ENCODE measurements at places on chromosomes 16 and 17.

DNA sequence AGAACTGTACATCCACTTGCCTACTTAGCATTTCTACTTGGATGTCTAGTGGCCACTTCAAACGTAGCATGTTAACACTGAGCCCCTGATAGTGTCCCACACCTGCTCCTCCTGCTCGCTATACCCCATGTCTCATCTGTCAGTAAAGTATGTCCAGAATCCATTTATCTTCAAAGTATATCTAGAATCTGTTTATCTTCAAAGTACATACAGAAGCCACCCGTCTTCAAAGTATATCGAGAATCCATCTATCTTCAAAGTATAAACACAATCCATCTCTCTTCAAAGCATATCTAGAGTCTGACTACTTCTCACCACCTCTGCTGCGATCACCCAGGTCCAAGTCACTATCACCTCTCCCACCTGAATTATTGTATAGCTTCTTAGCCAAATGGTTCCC, 43.8 kb downstream of the MYO1D start:
- DNase-seq: no peak

DNA sequence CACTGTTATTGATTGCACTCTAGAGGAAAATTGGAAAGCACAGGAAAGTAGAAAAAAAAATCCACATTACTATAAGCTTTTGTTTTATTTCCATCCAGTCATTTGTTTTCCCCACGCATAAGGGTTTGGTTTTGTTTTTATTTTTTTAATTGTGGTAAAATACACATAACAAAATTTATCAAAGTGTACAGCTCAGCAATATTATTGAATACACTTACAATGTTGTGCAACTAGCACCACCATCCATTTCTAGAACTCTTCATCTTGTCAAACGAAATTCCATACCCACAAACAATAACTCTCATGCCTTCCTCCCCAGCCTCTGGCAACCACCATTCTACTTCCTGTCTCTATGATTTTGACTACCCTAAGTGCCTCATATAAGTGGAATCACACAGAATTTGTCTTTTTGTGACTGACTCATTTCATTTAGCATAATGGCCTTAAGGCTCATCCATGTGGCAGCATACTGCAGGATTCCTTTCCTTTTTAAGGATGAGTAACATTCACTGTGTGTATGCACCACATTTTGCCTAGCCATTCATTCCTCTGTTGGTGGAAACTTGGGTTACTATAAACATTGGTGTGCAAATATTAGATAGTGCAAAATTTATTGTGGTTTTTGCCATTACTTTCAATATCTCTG, 11.1 kb downstream of the SPPL2C start:
- no peak for DNase-seq

DNA sequence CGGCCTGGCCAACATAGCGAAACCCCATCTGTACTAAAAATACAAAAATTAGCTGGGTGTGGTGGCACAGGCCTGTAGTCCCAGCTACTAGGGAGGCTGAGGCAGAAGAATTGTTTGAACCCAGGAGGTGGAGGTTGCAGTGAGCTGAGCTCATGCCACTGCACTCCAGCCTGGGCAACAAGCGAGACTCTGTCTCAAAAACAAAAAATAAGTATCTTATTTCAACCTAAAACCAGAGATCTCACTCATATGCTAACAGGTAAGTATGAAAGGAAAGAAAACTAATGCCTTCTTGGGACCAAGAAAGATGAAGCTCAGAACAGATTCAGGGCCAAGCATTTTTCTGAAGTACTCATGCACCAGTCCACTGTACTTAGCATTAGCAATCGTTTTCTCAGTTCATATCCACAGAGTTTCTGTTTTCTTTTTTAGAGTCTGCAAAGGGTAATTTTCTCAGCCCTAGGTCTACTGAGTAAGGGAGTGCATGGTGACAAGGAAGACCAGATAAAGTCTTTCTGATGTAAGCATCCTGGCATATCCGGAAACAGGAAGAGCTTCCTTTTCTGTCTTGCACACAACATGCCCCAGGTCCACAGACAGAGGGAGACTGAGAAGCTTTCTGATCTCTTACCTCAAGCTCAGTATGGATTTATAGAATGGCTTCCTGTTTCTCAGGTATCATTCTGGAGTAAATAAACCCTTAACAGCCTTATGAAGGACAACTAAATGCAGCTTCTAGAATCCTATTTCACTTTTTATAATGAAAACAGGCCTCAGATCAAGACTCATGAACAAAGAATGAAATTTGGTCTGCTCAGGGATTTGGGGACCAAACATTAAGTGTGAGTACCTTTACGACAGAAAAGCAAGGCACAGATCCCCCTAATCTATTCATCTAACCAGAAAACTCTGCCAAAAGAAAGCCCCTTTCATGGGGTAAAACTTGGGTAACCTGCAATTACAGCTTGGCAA, 38.7 kb upstream of the FOXJ1 start:
- DNase-seq: peak; percentile 75

- peak; percentile 35 for DNase-seq
These were observed 1.2 kb upstream of the ZKSCAN2 start for GRCh38 chr16:25258861-25259179.

- no peak for DNase-seq
These were observed 90.5 kb downstream of the ADAMTS18 start for GRCh38 chr16:77344341-77344740.

DNA sequence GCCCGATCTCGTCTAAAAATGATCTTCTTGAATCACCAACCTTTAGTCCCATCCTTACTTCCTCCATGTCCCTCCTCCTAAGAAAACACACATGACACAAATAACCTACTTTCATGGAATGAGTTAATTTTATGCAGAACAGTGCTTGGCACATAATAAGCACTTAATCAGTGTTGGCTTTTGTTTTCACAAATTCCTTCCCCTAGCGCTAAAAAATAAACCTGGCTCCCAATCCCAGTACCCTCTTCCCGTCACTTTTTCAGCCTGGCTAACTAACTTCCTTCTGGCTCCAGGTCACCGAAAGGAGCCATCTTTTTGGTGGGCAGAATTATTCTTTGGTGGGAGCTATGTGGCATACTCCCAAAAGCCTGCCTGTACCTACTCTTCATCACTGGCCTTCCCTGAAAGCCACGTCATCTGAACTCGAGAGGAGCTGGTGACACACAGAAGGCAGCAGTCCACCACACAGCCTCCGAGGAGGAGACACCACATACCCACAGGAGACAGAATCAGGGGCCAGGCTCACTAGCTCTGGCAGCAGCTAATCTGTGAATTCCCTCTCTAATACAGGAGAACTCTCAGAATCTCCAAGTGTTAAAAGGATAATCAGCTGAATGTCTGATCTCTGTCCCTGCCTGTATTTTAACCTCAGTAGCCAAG, 114.5 kb downstream of the SMG6 start:
- DNase-seq: no peak

- no peak for DNase-seq
These were observed at the start of gene MTSS2 for GRCh38 chr16:70685938-70686375. Gene MTSS2 (minus strand): TSS chr16:70686053. CDS start chr16:70685791, 262 bp downstream.

DNA sequence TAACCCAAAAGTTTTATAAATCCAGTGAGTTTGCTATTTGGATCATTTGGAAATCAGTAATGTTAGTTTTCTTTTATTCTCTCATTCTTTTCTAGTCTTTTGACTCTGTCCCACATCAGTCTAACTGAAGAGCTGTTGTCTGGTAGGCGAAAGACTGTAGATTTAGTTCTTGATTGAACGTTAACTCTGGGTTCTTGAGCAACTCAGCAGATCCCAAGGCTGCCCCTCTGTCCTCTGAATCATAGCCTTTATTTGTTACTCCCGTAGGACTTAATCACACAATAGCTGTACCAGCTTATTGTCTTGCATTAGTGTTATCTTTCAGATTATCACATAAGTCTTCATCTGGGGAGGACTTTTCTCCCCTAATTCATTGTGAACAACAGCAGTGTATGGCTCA, 119.3 kb upstream of the TOM1L1 start:
- no peak for DNase-seq

- no peak for DNase-seq
These were observed 13.6 kb downstream of the SMG6 start for GRCh38 chr17:2289878-2290478.

GRCh38 chr16:2333772-2334379, 6.7 kb downstream of the ABCA3 start:
- DNase-seq: no peak

GRCh38 chr16:56451753-56452689, 667 bp downstream of the OGFOD1 start:
- no peak for DNase-seq

DNA sequence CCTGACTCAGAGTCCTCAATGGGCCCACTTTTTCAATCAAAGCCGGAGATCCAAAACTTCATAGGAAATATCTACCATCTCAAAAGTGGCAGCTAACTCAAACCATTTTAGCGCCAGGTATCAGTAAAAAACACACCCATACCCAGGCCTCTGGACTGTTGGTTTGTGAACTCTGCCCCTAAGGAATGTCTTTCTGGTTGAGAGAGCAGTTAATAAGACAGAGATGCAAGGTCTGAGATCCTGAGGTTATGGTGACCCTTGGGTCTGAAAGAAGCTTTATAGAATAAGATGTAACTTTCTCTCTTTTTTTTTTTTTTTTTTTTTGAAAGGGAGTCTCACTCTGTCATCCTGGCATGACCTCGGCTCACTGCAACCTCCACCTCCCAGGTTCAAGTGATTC, 350.5 kb downstream of the SOX9 start:
- DNase-seq: no peak

GRCh38 chr16:85612191-85612800, 826 bp upstream of the GSE1 start:
- no peak for DNase-seq

- DNase-seq: no peak
These were observed 15.9 kb downstream of the ANKRD40 start for GRCh38 chr17:50691550-50692447.

GRCh38 chr17:32488604-32489180, 1.9 kb downstream of the CDK5R1 start:
- no peak for DNase-seq

GRCh38 chr17:42766124-42766523, 5.1 kb downstream of the RAMP2 start:
- DNase-seq: no peak

DNA sequence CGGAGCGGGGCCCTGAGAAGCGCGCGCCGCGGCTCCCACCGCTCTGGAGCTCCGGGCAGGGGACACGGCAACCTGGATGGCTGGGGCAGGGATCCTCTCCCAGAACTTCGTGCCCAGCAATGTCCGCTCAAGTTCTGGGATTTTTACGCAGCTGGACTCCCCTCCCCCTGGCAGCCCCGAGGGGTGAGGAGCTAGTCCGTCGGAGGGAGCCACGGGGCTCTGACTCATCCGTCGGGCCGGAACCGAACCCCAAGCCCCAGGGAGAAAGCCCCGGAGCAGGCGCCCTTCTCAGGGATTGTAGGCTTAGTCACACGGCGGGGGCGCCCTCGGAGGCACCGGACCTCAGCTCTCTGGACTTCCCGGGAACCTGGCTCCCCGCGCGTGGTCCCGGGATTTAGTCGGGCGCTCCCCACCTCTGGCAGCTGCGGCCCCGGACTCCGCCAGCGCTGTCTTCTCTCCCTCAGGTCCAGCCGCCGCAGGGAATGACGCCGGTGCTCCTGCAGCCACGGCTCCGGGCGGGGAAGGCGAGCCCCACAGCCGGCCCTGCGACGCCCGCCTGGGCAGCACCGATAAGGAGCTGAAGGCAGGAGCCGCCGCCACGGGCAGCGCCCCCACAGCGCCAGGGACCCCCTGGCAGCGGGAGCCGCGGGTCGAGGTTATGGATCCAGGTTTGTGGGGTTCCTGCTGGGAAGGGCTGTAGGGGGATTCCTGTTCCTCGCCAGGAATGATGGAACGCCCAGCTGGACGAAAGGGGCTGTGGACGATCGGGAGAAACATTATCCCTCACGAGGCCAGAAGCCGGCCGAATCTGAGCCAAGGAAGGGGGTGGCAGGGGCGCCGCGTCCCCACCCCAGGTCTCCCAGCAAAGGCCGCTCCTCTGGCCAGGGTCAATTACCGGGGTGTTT, 830 bp downstream of the SPHK1 start:
- peak; percentile 20 for DNase-seq

- no peak for DNase-seq
These were observed 50.0 kb downstream of the USP10 start for GRCh38 chr16:84749815-84750214.

- peak; percentile 94 for DNase-seq
These were observed at the start of gene DVL2 for GRCh38 chr17:7234083-7234951. Gene DVL2 (minus strand): TSS chr17:7234517. CDS start chr17:7234262, 255 bp downstream.

DNA sequence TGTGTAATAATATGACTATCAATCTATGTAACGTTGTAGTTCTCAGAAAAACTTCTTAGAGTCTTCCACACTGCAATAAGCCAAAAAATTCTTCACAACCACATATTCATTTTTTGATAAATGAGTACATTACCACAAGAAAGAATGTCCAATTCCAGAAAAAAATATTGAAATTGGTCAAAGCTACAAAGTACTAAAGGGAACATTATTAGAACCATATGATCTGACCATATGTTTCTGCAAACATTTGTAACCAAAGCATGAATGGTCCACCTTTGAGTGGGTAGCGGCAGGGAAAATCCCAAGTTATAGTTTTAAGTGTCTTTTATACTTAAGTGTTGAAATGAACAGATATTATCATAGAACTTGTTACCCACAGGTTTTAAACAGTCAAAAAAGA, 71.7 kb upstream of the NACA2 start:
- no peak for DNase-seq

DNA sequence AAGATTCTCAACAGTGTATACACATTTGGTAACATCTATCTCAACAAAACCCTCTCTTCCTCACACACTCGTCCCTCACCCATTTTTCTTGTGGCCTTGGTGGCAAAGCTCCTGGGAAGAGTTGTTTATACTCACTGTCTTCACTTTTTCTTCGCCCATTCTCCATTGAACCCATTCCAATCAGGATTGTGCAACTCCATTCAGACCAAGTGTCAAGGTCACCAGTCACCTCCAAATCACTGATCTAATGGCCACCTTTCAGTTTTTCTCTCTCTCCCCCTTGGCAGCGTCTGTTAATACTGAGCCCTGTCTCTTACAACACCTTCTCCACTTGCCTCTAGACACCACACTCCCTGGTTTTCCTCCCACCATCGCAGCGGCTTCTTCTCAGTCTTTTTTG, 8.6 kb upstream of the SLC13A5 start:
- DNase-seq: no peak

- no peak for DNase-seq
These were observed 21.9 kb upstream of the BCAR1 start for GRCh38 chr16:75273054-75273925.

- no peak for DNase-seq
These were observed 4.2 kb upstream of the NUDT16L1 start for GRCh38 chr16:4689091-4689671.

GRCh38 chr16:79592186-79592585, 8.4 kb downstream of the MAF start:
- no peak for DNase-seq

- DNase-seq: no peak
These were observed 53.3 kb downstream of the HLF start for GRCh38 chr17:55318081-55318480.
